ENCODE measurements at places on chromosomes 7 and 10.

DNA sequence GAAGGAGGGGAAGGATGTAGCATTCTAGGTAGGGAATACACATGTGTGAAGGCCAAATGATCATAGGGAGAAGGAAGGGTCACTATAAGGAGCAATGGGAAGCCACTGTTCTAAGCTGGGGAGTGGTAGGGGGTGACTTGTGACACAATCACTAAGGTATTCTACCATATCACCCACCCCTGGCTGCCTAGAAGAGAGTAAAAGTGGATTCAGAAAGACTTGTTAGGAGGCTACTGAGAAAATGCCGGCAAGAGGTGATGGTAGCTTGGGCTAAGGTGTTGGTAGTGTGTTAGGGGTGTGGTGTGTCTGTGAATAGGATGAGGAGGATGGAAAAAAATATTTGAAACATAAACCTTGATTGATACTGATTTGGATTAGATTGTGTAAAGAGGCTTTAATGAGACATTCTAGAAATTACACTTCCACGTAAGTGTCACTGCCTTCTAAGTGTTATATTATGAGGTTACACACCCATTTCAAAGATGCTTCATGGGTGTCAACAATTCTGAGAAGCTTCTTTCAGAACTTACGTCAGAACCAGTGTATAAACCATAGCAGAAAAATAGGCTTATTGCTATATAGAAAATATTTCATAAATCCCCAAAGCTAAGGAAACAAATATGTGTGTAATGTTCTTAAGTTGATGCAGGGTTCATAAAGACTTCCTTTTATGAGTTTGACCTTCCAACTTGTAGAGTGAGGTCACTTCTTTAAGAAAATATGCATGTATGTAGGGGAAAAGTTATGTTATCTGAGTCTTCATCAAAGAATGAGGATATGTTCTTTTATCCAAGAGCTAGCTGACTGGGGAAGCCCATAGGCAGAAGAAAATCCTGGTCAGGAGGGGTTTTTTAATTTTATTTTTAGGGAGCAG is 5.6 kb upstream of the BPGM start:
- no peak for DNase-seq

GRCh38 chr7:47730142-47730541 is 148.2 kb upstream of the TNS3 start:
- no peak for DNase-seq

DNA sequence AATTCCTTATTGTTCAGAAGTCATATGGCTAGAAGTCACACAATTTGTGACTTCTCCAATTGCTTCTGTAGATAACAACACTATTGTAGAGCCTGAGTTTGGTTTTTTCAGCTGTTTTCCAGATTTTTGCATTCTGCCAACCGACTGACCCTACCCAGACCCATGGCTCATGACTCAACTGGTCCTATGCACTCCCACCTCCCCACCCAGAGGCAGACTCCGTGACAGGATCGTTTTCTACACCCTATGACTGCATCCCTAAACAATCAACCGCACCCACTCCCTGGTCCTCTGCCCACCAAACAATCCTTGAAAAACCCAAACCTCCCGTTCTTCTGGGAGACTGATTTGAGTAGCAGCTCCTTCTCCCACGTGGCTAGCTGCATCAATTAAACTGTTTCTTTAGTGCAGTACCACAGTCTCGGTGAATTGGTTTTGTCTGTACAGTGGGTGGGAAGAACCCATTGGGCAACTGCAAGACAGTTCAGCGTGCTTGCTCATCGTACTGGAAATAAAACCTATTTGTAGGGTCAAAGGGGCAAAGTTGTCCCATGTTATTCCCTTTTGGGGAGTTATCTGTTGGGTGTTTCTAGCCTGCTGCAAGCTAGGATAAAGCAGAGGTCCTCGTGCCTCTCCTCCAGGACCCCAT is 150.3 kb upstream of the FAM20C start:
- DNase-seq: no peak

- DNase-seq: peak; percentile 5
These were observed 32.9 kb upstream of the CUX1 start for GRCh38 chr7:101784292-101785127.

DNA sequence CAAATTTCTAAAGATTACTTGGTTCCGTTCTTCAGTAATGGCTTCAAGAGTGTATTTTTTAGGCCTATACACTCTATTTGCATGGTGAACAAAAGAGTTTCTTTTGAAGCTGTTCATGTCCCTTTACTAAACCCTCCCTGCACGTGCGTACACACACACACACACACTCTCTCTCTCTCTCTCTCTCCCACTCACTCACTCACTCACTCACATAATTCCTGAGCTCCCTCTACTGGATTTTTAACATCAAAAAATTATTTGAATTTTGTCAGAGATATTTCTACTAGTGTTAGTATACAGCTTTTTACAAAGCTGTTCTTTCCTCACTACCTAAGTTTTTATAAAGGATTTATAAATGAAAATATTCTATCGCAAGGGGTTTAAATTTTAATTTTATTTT is 85.9 kb downstream of the UBE3C start:
- no peak for DNase-seq

DNA sequence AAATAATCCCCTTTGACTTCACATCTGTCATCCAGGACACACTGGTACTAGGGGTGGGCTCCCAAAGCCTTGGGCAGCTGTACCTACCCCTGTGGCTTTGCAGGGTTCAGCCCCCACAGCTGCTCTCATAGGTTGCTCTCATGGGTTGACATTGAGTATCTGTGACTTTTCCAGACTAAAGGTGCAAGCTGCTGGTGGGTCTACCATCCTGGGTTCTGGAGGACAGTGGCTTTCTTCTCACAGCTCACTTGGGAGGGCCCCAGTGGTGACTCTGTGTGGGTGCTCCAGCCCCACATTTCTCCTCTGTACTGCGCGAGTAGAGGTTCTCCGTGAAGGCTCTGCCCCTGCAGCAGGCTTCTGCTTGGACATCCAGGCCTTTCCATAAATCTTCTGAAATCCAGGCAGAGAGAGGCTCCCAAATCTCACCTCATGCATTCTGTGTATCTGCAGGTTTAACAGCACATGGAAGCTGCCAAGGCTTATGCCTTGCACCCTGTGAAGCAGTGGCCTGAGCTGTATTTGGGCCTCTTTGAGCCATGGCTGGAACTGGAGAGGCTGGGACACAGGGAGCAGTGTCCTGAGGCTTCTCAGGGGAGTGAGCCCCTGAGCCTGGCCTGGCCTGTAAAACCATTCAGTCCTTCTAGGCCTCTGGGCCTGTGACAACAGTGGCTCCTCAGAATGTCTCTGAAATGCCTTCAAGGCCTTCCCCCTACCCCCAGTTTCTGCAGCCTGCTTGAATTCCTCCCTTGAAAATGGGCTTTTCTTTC is 52.2 kb downstream of the TRIM24 start:
- DNase-seq: no peak

DNA sequence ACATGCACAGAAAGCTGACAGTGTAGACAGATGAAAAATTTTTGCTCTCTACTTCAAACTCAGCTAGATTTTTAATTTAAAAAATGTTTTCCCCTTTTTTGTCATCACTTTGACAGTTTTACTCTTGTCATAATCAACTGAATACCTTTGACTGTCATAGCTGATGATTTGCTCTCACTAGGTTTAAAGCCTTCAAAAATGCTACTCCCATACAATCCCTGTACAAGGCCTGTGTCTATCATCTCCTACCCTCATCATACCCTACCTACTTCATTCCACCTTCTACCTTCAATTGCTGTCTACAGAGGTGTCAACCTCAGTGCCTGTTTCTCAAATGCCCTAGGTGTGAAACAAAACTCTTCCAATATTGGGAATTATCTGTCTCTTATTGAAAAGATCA is 230.3 kb downstream of the SEMA3A start:
- no peak for DNase-seq

DNA sequence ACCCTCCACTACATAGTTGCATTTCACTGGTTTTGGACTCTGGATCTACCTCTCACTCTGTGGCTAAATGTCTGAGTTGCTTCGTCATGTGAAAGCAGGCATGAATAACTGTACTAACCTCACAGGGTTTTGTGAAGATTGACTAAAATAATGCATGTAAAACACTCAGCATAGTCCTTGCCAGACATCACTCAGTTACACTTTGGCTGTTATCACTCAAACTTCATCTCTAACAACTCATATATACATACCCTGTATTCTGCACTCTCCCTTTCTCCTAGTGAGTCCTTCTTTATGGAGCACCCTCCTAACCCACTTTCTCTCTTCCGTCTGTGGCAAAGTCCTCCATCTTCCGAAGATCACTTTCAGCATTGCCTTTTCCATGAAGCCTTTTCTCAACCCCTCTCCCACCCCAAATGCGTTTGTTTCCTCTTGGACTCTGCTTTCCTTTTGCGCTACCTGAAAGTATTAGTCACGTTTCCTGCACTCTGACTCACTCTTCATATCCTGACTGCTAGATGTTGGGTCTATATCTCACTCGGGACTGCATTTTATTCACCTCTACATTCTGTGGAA is 72.6 kb downstream of the OSBPL3 start:
- DNase-seq: no peak

DNA sequence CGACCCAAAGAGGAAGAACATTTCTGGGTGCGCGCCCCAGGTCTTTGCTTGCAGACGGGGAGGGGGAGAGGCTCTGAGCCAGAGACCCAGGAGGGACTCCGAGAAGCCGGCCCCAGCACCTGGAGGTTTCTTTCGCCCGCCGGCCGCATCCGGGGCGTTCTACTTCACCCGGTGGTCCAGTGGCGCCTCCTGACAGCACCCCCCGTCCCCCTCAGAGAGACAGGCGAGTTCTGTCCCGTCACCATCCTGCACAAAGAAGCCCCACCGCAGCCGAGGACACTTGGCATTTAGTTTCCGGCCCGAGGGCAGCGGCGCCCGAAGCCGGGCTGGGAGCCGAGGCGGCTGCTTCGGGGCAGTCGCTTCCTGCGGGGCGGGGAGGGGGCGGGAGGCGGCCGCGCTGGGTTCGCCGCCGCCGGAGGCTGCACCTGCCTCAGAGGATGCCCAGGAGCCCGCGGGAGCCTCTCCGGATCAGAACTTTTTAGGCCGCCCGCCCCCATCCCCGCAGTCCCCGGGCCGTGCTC is at the start of gene TMEM178B:
Gene TMEM178B (plus strand): TSS at position 424 of the 521 bp plus-strand sequence.
- DNase-seq: no peak

GRCh38 chr10:46224414-46224682 is 62.4 kb upstream of the ANTXRL start:
- no peak for DNase-seq

DNA sequence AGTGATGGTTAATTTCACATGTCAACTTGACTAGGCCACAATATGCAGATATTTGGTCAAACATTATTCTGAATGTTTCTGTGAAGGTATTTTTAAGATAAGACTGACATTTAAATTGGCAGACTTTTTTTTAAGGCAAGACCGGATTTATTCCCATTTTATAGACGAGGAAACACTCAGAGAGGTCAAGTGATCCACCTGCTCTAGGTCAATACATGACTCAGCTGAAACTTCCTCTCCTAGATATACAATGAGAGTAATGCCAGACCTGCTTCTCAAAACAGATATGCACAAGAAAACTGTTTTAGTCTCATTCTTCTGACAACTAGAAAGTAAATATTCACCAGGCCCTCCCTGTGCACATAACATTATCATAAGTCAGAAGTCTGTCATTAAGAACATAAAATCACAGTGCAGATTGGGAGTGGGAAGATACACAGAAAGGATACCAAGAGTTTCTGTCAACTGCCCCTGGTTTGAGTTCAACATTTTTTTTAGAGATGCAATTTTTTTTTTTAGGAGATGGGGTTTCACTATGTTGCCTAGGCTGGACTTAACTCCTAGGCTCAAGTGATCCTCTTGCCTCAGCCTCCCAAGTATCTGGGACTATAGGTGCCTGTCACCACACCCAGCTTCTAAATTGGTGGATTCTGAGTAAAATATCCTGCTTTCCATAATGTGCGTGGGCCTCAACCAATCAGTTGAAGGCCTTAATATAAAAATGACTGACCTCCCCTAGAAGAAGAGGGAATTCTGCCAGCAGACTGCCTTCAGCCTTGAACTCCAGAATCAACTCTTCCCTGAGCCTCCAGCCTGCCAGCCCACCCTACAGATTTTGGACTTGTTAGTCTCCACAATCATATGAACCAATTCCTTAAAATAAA is 121.4 kb downstream of the ZFAND4 start:
- no peak for DNase-seq

- no peak for DNase-seq
These were observed 434.2 kb downstream of the PARD3 start for GRCh38 chr10:34380856-34381255.

GRCh38 chr10:14146501-14146900 is 184.2 kb downstream of the FRMD4A start:
- DNase-seq: no peak

DNA sequence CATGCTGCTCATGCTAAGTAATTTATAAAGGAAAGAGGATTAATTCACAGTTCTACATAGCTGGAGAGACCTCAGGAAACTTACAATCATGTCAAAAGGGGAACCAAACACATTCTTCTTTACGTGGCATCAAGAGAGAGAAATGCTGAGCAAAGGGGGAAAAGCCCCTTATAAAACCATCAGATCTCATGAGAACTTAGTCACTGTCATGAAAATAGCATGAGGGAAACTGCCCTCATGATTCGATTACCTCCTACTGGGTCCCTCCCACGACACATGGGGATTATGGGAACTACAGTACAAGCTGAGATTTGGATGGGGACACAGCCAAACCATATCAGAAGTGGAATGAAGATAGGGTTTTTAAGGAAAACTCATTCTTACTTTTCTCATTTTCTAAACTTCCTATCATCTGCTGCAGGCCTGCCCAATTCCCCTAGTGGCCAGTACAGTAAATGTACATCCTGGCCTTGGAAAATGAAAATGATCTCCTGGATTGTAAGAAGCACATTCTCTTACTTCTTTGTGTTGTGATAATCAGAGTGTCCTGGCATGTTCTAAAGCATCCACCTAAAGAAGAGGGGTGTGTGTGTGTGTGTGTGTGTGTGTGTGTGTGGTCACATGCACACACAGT is 421.5 kb downstream of the LRMDA start:
- no peak for DNase-seq

DNA sequence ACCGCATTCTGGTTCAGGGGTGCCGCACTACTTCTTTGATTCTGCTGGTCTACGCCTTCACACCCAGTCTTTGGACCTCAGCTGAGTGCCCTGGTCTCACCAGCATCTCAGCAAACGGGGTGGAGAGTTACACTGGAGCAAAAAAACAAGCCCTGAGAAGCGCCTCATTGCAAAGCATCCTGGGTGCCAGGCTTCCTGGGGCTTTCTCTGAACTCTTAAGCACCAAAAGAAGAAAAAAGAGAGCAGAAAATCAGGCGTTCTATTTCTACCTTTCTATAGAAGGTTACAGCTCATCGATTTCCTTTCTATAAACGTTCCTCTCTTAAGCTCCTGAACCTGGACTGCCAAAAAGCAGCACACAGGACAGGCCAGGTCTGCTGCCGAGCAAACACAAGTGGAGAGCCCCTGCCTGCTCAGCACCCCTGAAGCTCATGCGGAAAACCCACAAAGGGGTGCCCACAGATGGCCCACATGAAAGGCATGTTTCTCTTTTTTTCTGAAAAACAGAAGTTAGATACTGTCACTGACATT is 217.9 kb downstream of the SFMBT2 start:
- no peak for DNase-seq

- no peak for DNase-seq
These were observed 63.9 kb downstream of the TMEM209 start for GRCh38 chr7:130141161-130141883.

GRCh38 chr10:16105082-16105481 is 244.8 kb upstream of the MINDY3 start:
- no peak for DNase-seq

- DNase-seq: no peak
These were observed 668.2 kb upstream of the IGFBP3 start for GRCh38 chr7:46589286-46589685.
